ENCODE measurements at places on chromosomes 3 and 15.

GRCh38 chr3:86234506-86235254, 756.3 kb downstream of the VGLL3 start:
- DNase-seq = no peak

- no peak for DNase-seq
Measured at GRCh38 chr3:102135316-102135715, 286.0 kb downstream of the NFKBIZ start.

DNA sequence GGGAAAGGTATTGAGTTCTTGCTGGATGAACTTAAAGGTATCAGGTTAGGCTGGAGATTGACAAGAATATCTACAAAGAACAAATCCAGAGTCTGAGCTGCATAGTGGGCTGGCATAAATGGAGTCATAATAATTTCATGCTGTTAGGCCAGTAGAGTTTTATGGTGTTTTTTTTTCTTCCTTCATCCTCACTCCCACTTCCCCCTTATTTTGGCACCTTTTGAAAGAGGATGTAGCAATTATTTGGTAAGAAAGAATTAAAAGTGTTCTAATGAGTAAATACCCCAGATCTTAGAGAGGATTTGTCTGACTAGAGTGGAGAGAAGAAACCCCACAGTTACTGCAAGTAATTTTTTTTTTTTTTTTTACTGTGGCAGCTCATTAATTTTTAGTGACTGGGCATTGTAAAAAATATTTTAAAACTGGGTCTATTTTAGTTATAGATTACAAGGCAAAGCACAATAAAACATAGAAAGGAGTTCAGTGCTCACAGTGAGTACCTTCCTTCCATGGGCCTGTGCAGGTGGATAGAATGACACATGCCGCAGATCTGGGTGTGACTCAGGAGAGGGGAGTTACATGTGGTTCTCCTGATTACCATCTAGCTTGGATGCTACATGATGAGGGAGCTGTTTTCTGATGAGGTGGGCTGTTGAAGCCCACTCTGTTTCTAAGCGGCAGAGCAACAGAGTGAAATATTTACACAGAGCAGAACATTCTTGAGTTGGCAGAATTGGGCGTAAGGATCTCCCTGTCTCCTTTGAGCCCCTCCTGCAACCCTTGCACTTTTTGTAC, 5.3 kb downstream of the EDEM1 start:
- DNase-seq = no peak

GRCh38 chr3:187888701-187889100, 143.4 kb upstream of the BCL6 start:
- no peak for DNase-seq

DNA sequence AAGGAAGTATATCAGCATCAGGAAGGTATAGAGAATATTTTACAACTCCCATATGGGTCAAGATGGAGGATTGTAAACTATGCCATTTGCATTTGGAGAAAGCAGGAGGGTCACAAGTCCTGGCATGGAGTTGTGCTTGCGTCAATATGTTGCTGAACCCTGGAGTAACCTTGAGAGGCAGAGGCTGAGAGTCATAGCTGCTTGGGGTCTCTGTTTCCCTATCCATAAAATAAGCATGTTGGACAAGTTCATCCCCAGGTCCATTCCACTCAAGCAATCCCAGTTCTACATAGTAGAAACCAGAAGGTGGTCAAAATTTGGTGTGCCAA, 273.6 kb downstream of the MECOM start:
- no peak for DNase-seq

- DNase-seq = no peak
Measured at GRCh38 chr3:29363110-29363509, 82.2 kb downstream of the RBMS3 start.

GRCh38 chr3:126847061-126847460, 135.9 kb upstream of the PLXNA1 start:
- no peak for DNase-seq

- DNase-seq = no peak
Measured at GRCh38 chr3:183812761-183813445, 12.5 kb downstream of the MAP6D1 start.

DNA sequence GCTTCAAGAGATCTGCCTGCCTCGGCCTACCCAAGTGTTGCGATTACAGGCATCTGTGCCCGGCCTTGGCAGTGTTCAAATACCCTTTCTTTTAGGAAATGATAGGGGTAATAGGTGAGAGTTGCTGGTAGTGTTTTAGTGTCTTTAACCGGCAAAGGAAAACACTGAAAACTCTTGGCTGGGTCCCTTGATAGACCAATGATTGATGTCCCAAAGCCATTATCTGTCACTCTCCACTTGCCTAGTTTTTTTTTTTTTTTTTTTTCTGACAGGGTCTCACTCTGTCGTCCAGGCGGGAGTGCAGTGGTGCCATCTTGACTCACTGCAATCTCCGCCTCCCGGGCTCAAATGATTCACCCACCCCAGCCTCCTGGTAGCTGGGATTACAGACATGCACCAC, 19.7 kb downstream of the EBLN2 start:
- no peak for DNase-seq

DNA sequence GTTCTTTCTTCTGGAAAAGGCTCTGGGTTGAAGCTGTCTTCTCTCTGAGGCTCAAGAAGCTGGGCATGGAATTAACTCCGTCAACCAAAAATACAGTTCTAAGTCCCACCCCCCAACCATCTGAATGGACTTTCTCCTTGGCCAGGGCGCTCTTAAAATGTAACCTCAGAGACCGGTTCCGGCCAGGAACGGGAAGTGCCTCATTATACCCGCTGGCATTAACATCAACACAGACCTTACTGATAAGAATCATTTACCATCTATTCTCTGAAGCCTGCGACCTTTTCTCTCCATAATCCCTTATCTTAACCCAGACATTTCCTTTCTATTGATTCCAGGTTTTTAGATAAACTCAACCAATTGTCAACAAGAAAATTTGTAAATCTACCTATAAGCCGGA, 64.7 kb downstream of the ATP1B3 start:
- no peak for DNase-seq

GRCh38 chr3:10164546-10165393, at the start of gene IRAK2:
TSS of gene IRAK2 (plus strand) at chr3:10164919. CDS start at chr3:10164955, 36 bp downstream.
- DNase-seq = no peak

DNA sequence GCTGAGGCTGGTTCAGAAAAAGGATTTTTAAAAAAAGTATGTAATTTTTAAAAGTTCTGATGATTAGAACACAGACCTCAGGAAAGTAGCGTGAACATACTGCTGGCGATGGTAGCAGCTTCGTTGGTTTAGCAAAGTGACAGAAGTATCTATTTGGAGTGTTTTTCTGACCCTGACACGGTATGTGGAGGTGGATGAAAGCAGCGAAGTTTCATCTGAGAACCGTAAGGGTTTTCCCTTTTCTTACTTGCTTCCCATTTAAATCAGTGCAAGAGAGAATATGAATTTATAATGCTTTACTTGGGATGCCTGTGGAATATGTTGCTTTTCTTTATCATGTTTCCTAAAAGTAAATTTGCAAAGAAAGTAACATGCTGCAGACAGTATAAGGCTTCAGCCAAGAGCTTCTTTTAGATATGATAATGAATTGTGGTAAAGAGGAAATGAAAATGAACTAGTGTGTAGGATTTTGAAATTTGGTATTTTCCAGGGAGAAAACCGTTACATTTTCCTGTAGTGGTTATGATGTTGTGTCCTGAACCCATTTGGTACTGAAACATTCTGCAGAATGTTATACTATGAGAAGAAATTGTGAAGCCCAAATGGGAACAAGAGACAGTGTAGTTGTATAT, 3.9 kb downstream of the CHST2 start:
- DNase-seq = no peak

GRCh38 chr15:68726246-68726645, 94.4 kb downstream of the ANP32A start:
- DNase-seq = no peak

GRCh38 chr3:180802837-180803236, 109.6 kb upstream of the FXR1 start:
- DNase-seq = no peak

DNA sequence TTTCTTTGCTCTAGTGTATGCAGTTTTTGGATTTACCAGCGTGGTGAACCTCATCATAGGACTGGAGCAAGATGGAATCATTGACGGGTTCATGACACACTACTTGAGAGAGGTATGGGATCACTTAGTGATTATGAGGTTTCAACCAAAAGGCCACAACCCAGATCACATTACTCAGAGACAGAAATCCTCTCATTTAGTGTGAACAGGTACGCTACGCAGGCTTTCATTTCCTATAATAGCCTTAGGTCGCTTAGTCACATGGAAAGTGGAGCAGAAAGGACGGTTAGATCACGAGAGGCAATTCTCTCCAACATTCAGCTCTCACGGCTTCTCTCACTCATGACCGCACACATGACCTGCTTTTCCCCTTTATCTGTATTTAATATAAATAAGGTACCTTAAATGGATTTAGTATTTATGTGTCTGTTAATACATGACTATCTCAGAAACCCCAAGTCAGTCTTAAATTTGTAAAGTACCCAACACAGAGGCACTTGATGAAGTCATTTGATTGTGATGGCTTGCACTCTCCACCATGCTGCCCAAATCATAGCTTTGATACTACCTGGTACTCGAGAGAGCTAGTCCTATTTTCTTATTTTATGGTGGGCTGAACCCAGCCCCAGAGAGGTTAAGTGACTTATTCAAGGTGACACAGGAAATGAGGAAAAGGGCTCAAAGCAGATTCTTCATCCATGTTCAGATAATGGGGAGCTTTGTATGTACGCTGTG, 8.6 kb downstream of the TM6SF1 start:
- DNase-seq = no peak

DNA sequence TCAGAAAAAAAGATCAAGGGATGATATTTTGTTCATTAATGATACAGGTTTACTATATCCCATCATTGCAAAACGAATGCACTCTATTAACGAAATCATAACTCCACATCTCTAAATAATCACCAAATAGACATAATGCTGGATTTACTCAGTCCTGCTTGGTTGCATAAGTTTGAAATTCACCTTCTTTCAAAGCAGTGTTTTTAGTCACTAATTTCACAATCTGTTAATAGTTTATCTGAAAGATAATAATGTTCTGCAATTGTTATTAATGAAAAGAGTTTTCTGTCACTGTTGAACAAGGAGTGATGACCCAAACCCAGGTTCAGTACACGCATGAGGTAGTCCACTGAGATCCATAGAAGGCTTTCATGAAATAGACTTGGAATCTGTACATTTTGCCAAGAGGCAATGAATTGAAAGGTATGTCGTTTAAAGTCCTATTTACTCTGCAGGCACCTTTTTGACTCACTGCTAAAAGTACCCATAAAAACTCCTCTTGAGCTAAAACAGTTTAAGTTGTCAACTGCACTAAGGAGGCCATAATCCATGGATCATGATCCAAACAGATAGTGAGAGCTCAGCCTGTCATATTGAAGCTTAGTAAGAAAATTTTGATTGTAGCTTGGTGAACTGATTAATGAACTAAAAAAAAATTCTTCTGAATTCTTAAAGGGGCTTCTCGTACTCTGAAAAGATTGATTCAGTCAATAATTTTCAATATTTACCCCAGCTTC, 75.6 kb upstream of the MBNL1 start:
- no peak for DNase-seq

- peak; percentile 29 for DNase-seq
Measured at GRCh38 chr3:51102396-51102795, 282.7 kb upstream of the MANF start.

GRCh38 chr3:127224118-127224517, 31.2 kb downstream of the PRR23E start:
- DNase-seq = no peak

GRCh38 chr3:168470380-168470779, 374.7 kb upstream of the GOLIM4 start:
- no peak for DNase-seq

DNA sequence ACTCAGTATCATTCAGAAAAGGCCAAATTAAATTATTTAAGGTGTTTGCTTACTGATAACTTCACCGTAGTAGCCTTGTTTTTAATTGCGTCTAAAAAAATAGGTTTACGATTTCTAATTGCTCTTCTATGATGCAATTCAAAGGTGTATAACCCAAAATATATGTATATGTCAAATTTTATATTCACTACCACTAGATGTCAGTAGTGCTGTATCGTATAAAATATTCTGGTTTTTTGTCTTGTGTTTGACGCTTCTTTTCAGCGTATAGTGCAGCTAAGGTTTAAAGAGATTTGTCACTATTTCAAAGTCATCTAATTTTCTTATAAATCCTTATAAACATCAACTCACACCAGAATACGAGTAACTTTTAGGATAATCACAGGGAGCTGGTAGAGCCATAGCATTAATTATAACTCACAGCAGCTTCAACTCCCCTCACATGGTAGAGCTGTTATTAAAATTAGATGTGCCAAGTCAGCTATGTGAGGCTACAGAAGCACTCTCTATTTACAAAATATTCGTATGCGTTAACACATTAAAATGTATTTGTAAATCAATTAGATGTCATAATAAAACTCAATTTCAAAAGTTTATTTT, 3.5 kb downstream of the PFN2 start:
- peak; percentile 55 for DNase-seq

DNA sequence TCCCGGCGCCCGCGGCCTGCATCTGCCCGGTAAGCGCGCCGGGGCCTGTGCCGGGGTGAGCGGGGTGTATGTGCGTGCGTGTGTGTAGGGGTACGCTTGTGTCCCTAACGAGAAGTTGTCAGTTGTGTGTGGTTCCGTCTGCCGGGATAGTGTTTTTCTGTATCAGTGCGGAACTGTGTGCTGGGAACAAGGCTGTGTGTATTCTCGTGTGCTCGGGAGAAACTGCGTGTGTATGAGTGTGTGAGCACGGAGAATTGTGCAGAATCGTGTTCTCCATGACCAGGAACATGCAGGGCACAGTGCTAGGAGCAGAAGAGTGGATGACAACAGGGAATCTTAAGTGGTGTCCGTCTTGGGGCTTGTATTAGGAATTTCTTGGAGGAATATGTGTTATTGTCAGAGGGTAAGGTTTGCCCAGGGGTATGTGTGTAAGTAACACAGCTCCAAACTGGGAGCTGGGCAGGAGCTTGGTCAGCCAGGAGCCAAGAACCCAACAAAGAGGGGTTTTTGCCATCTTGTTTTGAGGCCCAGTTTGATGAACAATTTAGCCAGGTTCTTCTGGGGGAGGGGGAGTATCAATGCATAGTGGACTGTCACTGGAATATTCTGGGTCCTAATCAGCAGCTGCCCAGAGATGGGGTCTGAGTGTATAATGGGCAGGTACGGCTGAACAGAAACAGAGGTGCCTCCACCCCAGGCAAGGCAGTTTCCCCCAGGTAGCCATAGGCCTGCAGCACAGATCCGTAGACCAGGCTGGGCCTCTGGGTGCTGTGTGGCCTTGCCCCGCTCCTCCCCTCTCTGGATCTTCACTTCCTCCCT, 2.1 kb downstream of the ISL2 start:
- DNase-seq = no peak

DNA sequence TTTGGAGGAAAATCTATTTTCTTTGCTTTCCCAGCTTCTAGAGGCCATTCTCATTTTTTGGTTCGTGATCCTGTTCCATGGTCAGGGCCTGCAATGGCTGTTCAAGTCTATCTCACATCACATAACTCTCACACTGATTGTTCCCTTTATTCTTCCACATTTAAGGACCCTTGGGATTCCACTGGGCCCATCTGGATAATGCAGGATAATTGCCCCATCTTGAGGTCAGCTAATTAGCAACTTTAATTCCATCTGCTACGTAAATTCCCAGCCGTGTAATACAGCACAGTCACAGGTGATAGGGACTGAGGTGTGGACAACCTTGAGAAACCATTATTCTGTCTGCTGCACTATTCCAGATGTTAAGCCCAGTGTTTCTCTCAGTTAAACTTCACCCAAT, 311.6 kb upstream of the CNTN4 start:
- DNase-seq = no peak
